Dorsolateral prefrontal cortex (tissue), 122 donors: ENCODE measurements at places on chromosomes 1 and 21.
A peak's percentile ranks its signal among the peaks of the same experiment; 100 is the strongest.

DNA sequence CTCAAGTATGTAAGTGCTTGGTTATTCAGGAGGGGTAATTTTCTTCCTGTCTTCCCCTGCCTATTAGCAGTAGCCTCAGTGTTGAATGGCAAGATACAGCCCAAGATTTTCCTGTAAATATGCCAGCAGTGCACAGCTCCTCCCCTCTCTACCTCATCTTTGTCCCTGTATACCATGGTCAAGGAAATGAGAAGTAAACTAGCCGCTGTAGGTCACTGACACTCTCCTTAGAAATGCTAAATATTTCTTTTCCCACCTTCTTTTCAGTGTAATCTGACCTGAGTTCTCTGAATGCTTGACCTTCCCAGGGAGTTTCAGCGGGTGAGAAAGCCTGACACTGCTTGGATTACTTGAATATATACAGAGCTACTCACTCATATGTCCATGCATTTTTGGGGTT, 84.1 kb upstream of the ZNF326 start:
- no peak for DNase-seq

GRCh38 chr1:181604482-181605249, 121.3 kb downstream of the CACNA1E start:
- DNase-seq, result no peak

DNA sequence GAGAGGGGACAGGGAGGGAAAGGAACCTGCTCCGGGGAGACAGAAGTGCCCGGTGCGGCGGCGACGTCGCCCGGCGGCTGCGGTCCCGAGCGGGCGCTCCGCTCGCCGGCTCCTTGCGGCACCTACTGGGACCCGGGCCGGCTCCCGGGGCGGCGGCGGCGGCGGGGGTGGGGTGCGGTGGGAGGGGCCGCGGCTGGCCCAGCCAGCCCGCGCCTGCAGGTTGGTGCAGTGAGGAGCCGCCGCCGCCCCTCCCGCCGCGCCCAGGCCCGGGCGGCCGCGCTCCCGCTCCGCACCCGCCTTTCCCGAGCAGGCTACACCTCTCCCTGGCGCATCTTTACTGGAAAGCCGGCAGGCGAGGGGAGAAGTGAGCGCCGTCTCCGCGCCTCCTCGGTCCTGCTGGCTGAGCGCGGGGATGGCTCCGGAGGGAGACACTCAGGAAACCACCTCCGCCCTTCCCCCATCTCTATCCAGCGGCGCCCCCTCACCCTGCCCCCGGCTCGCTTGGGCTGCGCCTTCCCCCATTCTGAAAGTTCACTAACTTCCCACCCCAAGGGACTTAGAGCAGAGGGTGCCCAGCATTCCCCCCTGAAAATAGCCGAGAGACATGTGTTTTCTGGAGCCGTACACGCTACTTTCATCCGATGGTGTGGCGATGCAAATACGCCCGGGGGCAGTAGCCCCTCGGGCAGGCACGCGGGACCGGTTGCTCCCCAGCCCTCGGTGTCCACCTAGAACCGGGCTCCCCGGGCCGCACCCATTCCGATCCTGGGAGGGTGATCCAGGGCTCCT, at the start of gene PLD5:
Gene PLD5, minus strand, starts transcription at position 127 of the 789 bp plus-strand sequence.
- DNase-seq, result peak; percentile 57

GRCh38 chr1:116111524-116112021, 374 bp downstream of the MAB21L3 start:
- no peak for DNase-seq

GRCh38 chr21:35381743-35382310, 332.7 kb upstream of the RUNX1 start:
- no peak for DNase-seq

DNA sequence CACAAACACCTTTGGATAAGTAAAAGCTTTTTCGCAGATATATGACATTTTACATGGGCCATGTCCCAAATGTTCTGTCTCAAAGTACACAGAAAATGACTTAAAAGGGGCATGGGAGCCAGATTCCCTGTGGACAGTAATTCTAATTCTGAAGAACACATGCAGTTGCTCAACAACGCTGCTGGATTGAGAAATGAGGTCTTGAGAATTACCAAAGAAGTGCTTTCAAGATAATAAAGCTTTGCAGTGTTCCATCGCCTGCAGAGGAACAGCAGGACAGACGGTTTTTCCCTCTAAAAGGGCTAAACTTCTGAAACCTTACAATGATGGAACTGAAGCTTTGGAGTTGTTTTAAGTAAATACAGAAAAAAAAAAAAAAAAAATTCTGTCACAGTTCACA, 55.3 kb upstream of the HSPA13 start:
- DNase-seq, result no peak

DNA sequence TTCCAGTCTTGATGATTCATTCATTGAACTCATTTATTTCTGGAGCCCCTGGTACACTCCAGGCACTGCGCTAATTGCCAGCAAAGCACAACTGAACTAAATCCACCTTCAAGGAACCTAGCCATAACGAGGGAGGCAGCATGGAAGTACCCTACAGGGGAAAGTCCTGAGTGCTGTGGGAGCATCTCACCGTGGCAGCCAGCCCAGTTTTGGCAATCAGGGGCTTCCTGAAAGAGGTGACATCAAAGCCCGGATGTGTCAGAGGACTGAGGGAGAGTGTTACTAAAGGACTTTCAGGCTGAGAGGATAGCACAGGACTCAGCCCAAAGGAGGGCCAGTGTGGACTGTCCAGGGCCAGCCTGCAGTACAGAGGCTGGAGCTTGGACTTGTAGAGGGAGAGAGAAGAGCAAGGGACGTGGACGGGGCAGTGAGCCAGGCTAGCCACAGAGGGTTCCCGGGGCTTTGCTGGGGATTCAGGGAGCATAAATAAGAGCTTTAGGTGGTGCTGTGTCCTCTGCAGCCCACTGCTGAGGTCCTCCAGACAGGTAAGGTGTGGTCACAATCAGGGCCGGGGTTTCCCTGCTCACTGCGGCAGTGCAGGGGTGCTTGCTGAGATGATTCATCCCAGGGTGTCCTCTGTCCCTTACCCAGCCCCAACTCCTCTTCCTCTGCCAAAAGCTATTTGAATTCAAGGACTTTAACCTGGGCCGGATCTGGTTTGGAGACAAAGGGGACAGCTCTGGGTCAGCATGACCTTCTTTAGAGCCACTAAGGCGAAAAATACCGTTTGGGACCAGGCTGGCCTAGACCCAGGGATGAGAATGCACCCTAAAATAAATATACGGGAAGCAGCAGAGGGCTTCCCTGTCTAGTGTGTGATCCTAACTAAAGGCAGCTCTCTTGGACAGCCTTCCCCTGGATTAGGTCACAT, 128.3 kb downstream of the EDEM3 start:
- no peak for DNase-seq

DNA sequence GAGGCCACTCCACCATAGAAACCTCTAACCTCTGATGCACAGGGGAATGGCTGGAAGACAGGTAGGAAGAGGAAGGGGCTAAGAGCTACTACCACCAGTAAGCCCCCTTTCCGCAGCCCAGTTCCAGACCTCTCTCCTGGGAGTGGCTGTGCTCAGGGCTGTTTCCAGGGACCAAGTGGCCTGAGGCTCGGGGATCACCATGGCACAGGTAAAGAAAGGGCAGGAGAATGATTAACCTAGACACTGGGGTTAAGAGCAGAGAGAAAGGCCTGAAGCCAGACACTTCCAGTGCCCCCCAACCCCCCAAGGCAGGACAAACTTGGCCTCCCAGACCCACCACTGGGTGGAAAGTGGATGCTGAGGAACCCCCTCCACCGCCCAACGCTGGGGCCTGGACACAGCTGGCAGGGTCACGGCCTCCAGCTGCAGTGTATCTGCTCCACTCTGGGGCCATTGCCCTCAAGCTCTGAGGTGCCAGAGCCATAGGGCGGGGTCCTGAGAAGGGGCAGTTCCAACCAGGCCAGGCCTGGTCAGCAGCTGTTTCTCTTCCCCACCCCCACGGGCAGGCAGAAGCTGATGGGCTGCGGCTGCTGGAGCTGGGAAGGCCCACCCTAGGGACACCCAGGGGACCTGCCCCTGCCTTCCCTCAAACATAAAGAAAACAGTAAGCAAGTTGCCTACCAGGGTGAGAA, 2.6 kb downstream of the TAGLN2 start:
- DNase-seq, result no peak

- DNase-seq, result no peak
Measured at GRCh38 chr1:10717296-10718082, 79.0 kb downstream of the CASZ1 start.

DNA sequence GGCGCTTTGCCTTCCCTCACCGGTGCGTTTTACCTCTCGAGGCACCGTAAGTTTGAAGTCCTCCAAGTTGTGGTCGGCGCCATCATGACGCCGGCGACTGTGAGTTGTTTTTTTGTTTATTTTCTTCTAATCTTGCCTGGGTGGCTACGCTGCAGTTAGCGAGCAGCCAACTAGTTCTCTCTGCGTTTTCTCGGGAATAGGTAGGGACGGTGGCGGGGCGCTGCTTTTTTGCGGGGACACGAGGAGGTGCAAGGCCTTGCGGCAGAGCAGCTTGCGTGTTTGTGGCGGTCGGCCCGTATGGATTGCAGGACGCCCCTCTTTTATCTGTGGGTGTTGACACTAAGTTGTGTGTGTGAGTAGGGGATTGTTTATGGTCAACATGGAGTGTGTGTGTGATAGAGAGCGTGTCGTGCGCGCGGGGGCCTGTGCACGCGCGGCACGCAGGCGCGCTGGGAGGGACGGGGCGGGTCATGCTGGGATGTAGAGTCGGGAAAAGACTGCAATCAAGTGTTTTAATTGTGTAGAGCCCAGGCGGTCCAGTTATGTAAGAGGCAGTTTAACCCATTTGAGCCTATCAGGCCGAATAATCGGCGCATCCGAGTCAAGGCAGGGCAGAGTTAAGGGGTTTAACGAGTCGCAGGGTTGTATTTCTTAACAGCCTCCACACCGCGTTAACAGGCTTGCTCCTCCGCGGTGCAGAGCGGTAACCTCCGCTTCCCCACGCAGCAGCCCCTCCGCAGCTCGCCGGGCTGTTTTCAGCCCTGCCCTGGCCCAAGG, 1.2 kb upstream of the NEGR1 start:
- peak; percentile 73 for DNase-seq

- DNase-seq, result no peak
Measured at GRCh38 chr1:230809256-230809990, 58.9 kb downstream of the C1orf198 start.

- no peak for DNase-seq
Measured at GRCh38 chr21:29146726-29147125, 16.3 kb downstream of the MAP3K7CL start.

DNA sequence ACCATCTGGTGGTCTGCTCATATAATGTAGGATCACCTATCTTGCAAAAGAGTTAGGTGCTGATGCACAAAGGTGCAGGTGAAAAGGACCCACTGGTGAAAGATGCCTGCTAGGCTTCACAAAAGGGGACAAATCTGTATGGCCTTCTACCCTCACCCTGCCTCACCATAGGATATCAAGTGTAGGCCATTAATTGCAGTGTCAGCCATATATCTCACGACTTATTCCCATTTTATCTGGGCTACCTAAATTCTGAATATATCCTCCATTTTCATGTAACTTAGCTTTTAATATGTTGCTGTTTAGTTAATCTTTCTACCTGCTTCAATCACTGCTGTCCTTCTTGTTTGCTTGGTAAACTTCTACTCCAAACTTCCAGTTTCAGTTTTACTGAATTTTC, 84.2 kb upstream of the DPH5 start:
- no peak for DNase-seq

- DNase-seq, result no peak
Measured at GRCh38 chr1:39666772-39667171, 5.1 kb downstream of the NT5C1A start.

GRCh38 chr1:101116006-101116405, 90.4 kb upstream of the DPH5 start:
- no peak for DNase-seq

DNA sequence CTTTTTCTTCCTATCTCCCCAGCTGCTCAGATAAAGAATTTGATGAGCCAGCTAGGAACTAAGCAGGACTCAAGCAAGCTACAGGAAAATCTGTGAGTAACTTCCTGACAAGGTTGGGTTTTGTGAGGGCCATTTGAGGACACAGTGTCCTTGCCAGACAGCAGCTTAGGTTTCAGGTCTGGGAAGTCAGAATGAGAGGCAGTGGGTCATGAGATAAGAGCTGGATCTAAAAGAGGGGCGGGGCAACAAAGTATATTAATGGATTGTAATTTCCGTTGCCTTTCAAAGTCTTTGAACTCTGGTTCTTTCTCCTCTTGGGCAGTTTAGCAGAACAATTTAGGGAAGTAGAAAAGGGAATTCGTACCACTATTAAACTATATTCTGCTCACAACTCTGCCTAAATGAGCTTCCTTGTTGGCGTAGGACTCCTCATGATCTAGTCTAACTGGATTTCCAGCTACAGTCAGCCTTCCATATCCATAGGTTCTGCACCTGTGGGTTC, 16.6 kb downstream of the STX12 start:
- no peak for DNase-seq

GRCh38 chr1:177368255-177368654, 197.5 kb downstream of the BRINP2 start:
- no peak for DNase-seq

- no peak for DNase-seq
Measured at GRCh38 chr1:118842452-118843201, 145.5 kb downstream of the TBX15 start.

- DNase-seq, result no peak
Measured at GRCh38 chr1:2320006-2320405, 71.3 kb downstream of the MORN1 start.

- DNase-seq, result no peak
Measured at GRCh38 chr1:1901641-1902294, 10.9 kb upstream of the GNB1 start.

GRCh38 chr1:163781146-163781545, 459.4 kb downstream of the NUF2 start:
- no peak for DNase-seq
